Cardiac septum (tissue), 1 donor: ENCODE measurements at places on chromosomes 3 and 15. TPM values are rescaled to one million over a fixed set of nuclear protein-coding genes. Genes with fewer than 3 reads are reported as not detected.

Gene MKRN2OS
- total RNA-seq = 0.48 TPM

Gene CLDN1
- 0.57 TPM for total RNA-seq

DNA sequence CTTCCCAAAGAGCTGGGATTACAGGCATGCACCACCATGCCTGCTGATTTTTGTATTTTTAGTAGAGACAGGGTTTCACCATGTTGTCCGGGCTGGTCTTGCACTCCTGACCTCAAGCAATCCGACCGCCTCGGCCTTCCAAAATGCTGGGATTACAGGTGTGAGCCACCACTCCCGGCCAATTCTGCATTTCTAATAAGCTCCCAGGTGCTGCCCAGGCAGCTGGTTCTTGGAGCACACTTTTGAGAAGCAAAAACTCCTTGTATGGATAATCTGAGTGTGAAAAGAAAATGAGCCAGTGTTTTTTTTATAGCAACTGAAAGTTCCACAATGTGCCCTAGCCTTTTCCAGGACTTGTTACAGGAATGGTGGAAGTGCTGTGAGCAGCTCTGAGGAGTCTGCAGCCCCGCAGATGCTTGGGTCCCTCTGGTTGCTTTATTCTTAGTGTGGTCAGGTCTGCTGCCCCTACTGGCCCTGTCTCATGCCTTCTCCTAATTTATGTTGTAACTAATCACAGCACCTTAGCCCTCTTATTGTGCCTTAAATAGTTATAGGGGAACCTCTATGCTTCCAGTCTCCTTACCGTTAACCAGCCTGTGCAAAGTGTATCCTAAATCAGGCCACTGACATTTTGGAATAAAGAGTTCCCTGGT lies 13.5 kb upstream of the KCNAB1 start:
- DNase-seq = no peak

GRCh38 chr3:194168994-194169393 lies 33.0 kb downstream of the HES1 start:
- no peak for DNase-seq
